ENCODE measurements at places on chromosomes 11 and 22.

DNA sequence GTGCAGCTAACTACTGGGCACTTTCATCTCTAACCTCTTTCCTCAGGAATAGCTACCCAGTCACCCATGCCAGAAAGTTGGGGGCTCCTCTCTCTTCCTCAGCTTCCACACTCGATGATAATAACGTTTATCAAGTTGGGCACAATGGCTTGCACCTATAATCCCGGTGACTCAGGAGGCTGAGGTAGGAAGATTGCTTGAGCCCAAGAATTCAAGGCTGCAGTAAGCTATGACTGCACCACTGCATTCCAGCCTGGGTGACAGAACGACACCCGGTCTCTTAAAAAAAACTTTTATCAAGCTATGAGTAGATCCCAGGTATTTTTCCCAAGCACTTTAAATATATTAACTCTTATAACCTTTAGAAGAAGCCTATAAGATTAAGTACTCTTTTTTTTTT, 2.0 kb downstream of the SF3A1 start:
- DNase-seq = no peak

- no peak for DNase-seq
Observed at GRCh38 chr11:116454951-116455350, 317.8 kb downstream of the BUD13 start.

- DNase-seq = no peak
Observed at GRCh38 chr22:37284805-37285355, 2.6 kb downstream of the CYTH4 start.

- no peak for DNase-seq
Observed at GRCh38 chr11:34594603-34595002, 26.3 kb upstream of the EHF start.

DNA sequence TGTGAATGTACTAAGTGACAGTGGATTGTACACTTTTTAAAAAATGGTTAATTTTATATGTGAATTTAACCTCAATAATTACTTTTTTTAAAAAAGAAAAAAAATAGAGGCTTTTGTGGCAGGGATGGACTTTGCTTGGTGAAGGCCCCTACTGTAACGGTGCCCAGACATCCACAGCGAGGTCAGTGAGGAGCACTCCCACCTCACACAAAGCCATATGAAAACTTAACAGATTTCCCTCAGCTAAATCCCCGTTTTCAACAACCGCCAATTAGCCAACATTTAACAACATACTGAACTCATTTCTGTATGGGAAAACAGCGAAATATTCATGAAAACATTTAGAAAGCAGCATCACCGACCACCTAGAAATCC, 642 bp upstream of the C11orf58 start:
- DNase-seq = no peak

- DNase-seq = no peak
Observed at GRCh38 chr11:86625544-86625943, 46.9 kb downstream of the ME3 start.

DNA sequence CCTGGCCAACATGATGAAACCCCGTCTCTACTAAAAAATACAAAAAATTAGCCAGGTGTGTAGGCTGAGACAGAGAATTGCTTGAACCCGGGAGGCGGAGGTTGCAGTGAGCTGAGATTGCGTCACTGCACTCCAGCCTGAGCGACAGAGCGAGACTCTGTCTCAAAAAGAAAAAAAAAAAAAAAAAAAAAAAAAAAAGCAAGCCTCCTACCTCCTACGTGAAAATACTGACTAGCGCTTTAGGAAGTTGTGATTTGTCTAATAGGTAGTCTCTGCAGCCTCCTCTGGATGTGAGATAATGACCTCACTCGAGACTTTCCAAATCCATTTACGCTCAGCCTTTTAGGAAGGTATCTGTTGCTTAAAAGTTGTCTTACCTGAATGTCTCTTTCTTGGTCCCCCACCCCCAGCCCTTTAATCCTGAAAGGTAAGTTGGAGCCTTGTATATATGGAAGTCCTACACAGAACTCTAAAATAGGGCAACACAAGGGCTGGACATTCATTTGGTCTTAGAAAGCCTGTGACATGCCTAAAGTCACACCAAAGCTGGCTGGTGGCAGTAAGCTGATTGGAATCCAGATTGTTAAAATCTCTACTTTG, 5.5 kb downstream of the SEPTIN3 start:
- no peak for DNase-seq

DNA sequence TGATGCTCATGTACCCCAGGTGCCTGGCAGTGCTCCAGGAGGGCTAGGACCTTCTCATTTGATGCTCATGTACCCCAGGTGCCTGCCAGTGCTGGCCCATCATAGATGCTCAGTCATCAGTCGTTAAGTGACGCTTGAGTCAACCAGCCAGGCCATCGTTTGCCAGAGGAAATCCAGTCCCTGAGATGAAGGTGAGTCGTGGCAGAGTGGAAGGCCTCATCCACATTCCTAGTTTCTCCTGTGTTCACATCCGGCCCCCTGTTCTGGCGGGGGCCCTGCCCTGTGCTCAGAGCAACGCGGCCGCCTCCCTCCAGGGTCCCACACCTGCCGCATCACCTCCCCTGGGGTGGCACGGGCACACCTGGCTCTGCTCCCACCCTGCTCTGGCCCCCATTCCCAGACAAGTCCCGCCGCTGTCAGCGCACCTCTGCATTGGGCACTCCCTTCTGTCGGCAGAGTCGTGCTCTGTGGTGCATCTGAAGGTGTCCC, 279.9 kb downstream of the BRD1 start:
- no peak for DNase-seq

DNA sequence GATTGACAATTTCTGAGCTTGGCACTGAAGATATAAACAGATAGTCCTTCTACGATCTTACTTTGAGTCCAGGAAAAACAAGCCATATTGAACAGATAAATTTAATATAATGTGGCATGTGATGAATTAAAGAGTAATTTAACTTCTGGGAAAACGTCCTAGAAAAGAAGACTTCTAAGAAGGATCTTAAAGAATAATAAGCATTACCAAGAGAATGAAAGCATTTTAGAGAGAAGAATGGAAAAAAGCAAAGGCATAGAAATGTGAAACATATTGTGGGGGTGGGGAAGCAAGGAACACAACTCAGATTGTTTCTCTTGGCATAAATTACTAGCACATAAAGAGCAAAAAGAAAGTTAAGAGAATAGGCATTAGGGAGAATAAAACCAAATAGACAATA, 5.4 kb downstream of the DDIAS start:
- DNase-seq = no peak

DNA sequence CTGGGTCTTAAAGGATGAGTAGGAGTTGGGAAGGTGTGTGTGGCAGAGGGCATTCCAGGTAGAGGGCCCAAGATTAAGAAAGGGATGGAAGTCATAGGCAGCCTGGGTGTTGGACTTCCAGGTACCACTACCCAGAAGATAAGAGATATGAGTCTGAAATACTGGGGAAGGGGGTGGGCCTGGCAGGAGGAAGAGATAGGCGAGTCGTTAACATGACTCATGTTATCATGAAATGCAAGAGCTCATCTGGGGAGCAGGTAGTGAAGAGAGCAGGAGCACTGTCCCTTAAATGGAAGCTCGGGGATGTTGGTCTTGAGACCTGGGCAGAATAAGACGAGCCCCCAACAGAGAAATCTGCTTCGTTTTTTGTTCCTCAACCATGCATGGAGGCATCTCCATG, 10.2 kb downstream of the ZC3H7B start:
- no peak for DNase-seq

DNA sequence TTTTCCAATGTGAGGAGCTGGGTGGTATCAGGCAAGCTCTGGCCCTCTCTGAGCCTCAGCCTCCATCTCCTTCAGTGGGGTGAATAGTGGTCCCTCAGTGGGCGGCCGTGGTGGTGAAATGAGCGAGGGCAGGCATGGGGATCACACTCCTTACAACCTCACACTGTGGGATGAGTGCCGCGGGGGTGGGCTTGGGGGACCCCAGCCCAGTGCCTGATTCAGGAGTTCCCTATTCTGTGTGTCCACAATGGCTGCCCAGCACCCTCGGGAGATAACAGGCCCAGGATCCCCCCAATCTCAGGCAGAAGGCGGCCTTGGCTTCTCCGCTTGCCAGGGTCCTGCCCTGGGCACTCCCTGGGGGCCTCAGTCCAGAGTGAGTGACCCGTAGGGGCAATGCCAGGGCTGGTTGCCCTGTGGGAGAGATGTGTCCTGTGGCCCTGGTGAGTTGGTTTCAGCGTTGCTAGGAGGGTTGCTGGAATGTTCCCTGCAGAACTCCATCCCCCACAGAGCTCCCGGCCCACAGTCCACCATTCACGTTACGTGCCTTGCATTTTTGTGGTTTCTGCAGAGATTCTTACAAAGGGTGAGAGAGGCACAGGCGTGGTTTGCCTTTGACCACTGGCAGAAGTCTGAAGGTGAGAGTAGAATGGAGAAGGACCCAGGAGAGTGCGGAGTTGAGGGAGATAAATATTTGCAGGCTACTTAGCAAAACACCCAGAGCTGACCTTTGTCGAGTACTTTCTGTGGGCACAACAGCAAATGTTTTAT, 2.9 kb downstream of the ALDH3B1 start:
- peak; percentile 88 for DNase-seq

- DNase-seq = no peak
Observed at GRCh38 chr11:133064152-133064877, 468.0 kb downstream of the OPCML start.

- DNase-seq = no peak
Observed at GRCh38 chr11:128518493-128519207, 68.7 kb downstream of the ETS1 start.

DNA sequence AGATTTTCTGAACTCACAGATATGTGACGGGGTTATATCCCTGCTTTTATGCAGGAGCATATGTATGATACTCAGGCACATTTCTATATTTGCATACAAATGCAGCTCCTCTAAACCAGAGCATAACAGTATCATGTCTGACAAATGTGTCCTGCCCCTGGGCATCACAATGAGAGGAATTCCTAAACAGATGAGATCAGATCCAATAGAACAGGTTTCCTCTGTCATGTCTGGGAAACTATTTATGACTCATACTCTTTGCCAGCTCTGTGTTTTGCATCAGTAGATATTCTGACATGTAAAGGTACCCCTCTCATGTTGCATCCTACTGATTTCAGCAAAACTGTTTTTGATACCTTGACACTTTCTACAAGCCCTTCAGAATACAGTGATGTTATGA, 29.4 kb downstream of the SYT9 start:
- no peak for DNase-seq

- peak; percentile 56 for DNase-seq
Observed at GRCh38 chr11:73866586-73866996, 10.1 kb downstream of the COA4 start.

GRCh38 chr22:22111267-22111751, 128.7 kb upstream of the TOP3B start:
- no peak for DNase-seq

DNA sequence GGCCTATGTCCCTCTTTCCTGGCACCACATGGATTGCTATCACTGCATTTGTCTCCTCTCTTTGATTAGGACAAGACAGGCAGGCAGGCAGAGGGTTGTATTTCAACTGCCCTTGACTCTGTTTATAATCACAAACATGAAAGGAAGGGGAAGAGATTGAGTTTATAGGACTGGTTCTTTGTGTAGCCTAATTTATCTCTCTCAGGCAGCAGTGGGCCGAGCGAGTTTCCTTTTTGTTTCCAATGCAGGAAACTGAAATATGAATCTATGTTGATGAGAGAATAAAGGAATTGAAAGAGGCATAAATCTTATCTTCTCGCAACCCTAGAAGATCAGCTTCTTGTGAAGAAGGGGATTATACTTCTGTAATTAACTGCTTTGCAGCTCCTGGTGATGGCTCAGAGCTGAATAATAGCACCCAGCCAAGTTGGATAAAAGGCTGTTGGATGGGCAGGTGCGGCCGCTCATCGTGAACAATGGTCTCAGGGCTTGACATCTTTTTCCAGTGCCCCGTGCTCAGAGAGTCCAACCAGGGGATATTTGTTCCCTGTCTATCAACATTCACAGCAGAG, 80.6 kb upstream of the SYT13 start:
- DNase-seq = no peak

DNA sequence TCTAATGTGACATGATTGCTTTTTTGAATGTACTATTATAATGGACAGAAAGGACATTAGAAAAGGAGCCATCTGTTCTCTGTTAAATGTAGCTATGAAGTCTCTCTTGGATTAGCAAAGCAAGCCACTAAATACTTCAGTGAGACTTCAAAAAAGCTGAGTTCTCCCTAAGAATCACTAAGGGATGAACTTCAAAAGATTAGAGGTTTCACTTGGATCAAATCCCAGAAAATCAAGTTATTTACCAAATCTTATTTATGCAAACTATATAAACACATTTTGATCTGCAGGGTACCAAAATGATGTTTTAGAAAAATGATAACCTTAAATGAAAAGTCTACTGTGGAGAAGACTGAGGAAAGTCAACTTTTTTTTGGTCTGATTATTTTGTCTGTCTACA, 82.1 kb upstream of the MTMR2 start:
- DNase-seq = no peak

DNA sequence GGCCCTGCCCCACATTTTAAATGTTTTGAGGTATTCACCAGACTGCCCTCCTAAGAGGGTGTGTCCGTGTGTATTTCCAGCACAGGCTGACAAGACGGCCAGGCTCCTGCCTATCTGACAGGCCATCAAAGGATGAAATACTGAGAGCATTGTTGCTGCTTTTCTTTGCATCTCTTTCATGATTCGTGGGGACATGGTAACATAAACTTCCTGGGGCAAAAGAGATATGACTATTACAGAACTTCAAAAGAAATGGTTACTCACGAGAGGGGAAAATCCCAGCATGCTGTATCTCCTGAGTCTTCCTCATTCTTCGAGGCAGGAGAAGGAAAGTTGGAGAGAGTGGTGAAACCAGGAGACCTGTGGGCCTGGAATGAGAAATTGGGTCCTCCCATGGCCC, 10.3 kb upstream of the BIK start:
- DNase-seq = no peak

DNA sequence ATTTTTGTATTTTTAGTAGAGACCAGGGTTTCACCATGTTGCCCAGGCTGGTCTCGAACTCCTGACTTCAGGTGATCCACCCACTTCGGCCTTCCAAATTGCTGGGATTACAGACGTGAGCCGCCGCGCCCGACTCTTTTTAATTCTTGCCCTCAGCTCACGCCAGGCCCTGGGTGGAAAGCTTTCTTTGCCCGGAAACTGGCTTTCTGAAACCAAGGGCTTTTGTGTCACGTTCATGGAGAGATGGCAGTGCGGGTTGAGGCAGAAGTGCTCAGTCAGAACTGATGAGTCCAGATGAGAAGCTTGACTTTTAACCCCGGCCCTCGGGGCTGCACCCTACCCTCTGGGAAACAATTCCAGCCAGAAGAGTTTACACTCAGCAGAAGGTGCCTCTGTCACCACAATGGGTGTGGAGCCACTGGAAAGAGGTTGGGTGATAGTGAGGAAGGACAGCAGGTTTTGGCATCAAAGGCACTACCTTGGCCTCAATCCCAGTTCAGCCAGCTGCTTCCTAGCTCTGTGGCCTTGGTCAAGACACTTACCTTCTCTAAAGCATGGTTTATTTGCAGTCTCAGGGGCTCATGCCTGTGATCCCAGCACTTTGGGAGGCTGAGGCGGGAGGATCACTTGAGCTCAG, 890 bp upstream of the ARFGAP3 start:
- DNase-seq = no peak

- DNase-seq = no peak
Observed at GRCh38 chr11:75262961-75263852, 22.6 kb downstream of the TPBGL start.

GRCh38 chr11:120105576-120105975, 32.3 kb downstream of the TRIM29 start:
- DNase-seq = no peak
